ENCODE measurements at places on chromosomes 3 and 15.

DNA sequence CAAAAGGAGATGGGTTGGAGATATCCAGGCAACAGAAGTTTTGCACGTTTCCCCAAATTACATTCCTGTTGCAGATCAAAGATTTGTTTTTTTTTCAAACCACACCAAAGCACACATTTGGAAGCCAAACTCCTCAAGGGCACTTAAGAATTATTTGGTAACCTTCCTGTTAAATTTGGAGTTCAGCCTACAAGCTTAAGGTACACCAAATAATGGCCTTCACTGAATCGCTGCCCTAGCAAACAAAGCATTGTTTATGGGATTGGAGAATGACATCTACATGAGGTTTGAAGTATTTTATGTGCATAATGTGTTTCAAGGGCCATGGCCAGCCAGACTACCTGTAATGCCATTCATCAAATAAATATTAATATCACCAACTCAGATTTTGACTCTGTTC, 357.9 kb downstream of the RORA start:
- DNase-seq = no peak

DNA sequence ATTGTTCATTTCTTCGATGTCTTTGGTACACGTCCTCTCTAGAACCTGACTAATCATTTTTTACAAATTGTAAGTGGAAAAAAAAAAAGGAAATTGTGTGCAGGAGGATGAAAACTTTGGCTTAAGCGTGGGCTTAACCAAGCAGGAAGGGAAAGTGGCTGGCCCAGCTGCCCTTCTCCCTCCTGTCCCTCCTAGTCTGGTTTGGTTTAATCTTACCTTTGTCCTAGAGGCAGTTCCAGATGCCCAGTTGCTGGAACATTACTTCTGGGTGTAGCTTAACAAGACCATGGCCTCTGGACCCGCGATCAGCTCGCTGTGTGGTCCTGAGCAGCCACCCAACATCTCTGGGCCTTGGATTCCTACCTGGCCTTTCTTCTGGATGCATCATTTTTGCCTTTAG, 15.4 kb downstream of the PAQR5 start:
- no peak for DNase-seq

DNA sequence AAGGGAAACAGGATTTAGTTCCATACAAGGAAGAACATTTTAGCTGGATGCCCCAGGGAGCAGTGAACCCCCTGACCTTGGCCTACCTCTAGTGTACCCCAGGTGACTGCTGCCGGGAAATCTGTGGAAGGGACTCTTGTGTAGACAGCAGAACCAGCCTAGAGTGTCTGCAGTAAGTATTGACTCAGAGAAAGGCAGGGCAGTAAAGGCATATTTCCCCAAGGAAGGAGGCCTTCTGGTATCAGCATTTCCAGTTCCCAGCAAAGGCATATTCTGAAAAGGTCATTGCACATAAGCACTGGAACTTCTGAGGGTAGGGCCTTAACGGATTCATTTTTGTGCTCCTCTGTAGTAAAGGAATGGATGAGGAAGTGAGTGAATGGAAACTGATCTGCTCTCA, 246.2 kb downstream of the FAM43A start:
- DNase-seq = no peak

- no peak for DNase-seq
These were observed 136.0 kb downstream of the MECOM start for GRCh38 chr3:169527507-169527906.

DNA sequence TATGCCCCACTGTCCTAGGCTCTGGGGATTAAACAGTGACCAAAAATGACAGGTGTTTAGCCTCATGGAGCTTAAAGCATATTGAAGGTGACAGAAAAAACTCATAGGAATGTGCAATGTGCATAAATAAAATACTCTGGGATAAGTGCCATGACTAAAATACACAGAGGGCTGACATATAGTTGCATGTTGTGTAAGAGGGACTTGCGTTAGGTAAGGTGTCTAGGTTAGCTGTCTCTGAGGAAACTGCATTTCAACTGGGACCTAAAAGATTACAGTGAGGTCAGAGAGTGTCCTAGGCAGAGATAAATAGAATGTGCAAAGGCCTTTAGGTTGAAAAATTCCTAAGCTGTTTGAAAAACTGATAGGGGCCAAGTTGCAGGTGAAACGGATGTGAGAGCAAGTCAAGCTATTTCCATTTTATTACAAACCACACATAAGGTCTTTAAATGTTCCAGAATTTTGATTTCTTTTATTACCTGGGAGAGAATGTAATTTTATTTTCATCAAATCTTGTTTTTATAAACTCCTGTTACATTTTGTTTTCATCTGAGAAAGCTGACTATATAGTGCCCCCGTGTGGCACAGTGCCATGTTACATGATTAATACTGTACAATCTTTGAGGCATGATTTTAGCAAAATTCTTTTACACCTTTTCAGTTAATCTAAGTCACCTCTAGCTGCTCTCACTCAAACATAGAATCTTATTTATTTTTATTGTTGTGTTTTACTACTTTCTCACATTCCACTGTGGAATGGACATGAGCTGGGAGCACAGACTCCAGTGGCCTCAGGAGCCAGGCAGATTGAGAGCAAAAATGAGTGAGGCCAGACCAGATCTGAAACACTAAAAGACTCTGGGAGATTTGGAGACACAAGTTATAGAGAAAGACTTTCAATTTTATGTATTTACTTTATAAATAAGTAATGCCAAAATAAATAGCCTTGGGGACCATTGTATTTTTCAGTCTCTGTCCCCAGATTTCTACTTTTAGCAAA, 259.6 kb upstream of the ZNF717 start:
- DNase-seq = no peak

DNA sequence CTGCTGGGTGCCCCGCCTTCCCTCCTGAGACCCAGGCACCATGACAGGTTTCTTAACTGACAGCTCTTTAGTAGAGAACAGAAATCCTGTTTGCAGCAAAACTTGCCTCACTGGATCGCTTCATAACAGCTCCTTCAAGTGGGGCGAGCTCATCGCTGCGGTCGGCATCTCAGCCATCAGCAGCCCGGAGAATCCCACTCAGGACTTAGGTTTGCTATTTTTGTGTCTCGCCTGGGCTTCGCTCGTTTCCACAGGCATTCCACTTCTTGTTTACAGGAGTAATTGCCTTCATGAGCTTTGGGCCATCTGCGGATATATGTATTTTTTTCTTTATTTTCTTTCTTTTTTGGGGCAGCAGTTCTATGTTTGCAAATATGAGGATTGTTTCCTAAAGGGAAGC, 15.7 kb downstream of the KLF13 start:
- DNase-seq = no peak

- DNase-seq = no peak
These were observed 230.2 kb upstream of the HES1 start for GRCh38 chr3:193905541-193906396.

DNA sequence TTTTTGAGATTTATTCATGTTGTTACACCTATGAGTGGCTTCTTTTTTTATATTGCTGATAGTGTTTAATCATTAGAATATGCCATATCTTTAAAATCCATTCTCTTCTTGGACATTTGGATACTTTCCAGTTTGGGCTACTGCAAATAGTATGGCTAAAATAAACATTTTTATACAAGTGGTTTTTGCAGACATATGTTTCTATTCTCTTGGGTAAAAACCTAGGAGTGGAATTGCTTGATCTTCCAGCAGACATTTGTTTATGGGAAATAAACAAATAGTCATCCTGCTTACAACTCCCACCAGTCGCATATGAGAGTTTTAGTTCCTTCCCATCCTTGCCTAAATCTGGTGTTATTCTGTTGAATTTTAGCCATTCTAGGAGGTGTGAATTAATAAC, 193.1 kb downstream of the ALCAM start:
- no peak for DNase-seq

- no peak for DNase-seq
These were observed 78.6 kb downstream of the VGLL4 start for GRCh38 chr3:11565072-11565471.

DNA sequence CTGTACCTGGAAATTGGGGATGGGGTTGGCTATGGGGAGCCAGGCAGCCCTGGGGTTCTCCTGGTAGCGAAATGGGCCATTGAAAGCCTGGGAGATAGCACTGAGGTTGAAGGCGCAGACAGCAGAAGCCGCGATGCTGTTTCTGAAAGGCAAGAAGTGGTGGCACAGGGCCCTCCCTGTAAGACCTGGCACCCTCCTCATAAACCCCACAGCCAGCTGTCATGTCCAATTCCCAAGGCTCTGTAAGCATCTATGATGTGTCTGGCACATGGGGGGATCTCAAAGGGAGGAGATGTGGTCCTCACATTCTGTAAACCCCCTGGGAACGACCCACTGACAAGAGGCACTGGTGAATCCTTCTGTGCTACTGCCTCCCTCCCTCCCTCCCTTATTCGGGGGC, 104.0 kb downstream of the SEMA5B start:
- DNase-seq = no peak

DNA sequence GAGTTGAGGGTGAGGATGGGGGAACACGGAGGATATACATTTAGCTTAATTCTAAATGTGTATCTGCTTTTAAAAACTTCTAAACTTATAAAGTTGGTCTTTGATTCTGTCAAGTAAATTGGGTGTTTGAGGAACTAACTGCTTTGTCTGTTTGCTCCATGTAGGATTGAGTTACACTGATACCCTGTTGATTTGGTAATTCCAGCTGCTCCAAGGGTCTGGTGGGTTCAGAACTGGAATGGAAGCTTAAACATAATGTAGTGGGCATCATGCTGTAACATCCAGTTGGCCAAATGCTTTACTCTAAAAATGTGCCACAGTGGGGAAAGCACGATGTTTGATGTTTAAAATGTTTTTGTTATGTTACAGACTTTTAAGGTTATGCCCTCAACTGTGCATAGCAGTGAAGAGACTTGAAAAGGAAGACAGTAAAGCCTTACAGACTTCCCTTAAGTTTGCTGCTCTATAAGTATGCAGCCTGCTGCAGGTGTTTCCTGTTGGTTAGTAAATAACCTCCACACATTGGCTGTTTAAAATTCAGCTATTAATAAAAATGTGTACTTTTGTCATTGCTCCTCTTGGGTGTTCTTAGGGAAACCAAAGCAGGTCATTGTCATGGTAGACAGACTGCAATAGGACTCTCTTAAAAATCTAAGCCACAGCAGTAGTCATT, 5.9 kb upstream of the EDEM1 start:
- DNase-seq = no peak

- no peak for DNase-seq
These were observed 776.9 kb upstream of the ARPP21 start for GRCh38 chr3:34862456-34862855.

GRCh38 chr15:52780172-52780980, 9.8 kb downstream of the ONECUT1 start:
- peak; percentile 49 for DNase-seq

- DNase-seq = no peak
These were observed 15.0 kb downstream of the FRMD4B start for GRCh38 chr3:69370901-69371301.

GRCh38 chr15:62886431-62887071, 156.0 kb upstream of the TPM1 start:
- no peak for DNase-seq

GRCh38 chr15:48602358-48603122, 43.0 kb downstream of the FBN1 start:
- DNase-seq = no peak

DNA sequence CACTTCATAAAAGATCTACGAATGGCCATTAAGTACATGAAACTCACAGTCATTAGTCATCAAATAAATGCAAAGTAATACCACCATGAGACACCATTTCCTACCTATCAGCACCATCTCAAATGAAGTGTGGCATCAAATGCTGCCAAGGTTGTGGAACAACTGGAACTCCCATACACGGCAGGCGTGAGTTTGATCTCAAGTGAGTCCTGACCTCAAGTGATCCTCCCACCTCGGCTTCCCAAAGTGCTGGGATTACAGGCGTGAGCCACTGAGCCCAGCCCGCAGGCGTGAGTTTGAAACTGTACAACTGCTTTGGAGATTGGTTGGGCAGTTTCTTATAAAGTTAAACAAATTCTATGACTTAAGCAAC, 28.8 kb upstream of the HDAC11 start:
- DNase-seq = peak; percentile 6

DNA sequence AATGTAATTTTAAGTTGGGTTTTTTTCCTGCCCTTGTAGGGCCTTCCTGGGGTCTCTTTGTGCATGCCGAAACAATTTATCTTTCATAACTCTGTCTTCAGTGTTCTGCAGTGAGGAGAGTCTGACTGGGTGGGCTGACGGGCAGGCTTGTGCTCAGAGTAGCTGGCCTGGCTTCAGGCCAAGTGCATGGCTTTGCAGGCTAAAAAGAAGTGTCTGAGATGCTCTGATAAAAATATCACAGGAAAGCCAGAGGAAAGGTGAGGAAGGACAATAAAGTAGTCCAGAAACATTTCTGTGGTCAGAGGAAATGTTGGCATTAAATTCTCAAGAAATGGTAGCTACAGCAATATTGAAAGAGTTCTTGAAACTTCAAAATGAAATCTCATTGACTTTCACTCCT, 25.5 kb downstream of the ST3GAL6 start:
- DNase-seq = no peak

DNA sequence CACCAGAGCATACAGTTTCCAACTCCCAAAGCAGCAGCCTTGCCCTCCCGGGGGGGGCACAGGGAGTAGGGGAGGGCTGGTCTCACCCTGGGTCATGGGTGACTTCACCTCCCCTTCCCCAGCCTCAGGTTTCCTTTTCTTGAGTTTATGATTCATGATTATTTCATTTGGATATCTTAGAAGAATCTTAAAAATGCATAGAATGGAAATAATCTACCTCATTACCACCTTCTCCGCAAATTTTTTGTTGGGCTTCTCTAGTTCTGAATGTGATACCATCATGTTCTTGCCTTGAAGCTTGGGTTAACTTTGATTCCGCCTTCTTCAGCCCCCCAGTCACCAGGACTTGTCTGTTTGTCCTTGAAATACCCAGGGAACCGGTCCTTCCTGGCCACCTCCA, 148.8 kb upstream of the ROPN1 start:
- DNase-seq = no peak

GRCh38 chr3:111648991-111649579, 53.9 kb upstream of the ZBED2 start:
- no peak for DNase-seq

- DNase-seq = no peak
These were observed 15.1 kb downstream of the CTSH start for GRCh38 chr15:78929536-78930264.

DNA sequence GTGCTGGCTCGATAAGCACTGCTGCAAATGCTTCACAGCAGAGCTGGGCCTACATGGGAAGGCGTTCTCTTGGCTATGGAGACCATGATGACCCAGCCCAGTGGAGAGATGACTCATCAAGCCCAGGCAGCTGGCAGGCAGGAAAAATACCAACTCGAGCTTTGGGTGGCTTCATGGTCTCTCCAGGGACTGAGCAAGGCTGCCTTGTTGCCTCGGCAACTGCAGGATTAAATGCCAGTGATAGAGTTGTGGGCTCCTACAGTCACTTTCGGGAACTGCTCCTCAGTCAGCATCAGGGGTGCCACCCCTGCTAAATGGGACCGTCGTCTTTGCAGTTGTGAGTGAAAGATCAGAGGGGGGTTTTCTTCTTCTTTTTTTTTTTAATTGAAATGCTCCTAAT, 54.6 kb upstream of the MYZAP start:
- DNase-seq = no peak

DNA sequence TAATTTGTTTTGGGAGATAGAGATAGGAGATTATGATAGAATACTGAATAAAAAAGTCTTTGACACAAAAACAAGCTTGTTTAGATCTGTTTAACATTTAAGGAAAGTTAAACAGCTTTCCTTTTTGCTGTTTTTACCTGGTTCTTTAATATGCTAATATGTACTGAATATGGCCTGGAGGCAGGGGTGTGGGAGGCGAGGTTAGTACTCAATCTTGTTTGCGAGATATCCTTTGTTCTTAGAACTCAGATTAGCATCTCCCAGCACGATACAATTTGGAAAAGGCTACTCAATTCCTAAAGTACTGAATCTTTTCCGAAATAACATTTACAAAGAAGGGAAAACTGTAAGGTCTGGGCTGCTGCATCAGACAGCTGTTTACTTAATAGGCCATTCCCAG, 40.8 kb upstream of the ST3GAL6 start:
- DNase-seq = no peak

Data from stimulated activated CD8-positive, alpha-beta memory T cell treated with anti-CD3 and anti-CD28 coated beads, Interleukin-7, amount 100 ng/mL, for 24 hours (primary cell).